ENCODE measurements at places on chromosomes 4 and X.

DNA sequence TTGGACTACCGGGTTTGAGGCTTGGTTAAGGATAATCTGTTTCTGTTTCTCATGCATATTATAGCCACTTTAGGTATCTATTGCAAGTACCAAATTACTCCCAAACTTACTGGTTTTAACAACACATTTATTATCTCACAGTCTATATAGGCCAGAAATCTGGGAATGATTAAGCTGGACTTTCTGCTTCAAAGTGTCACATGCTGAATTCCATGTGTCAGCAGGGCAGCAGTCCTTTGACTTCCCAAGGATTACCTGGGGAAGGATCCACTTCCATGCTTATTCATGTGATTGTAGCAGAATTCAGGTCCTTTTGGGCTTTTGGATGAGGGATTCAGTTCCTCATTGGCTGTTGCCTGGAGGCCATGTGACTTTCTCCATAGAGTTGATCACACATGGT lies 349.0 kb upstream of the TRAM1L1 start:
- no peak for DNase-seq

DNA sequence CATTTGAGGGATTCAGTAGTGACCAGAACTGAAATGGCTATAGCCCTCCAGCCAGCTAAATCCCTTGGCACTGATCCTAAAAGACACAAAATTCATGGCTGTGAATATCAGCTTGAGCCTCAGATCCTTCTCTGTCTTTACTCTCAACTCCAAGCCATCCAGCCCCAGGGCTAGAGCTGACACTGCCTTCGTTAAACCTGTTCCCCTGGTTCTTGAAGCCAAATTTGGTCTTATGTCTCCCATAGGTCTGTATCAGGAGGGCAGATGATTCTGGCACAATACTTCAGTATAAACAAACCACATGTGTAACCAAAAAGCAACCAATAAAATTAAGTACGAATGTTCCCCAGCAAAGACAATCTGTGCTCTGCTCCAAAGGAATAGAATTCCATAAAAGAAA lies 78.0 kb downstream of the ANOS1 start:
- no peak for DNase-seq

GRCh38 chr4:87236861-87237260 lies 16.4 kb upstream of the KLHL8 start:
- no peak for DNase-seq

- DNase-seq = no peak
These were observed 34.5 kb downstream of the IQCM start for GRCh38 chr4:149781150-149781549.

GRCh38 chr4:143701365-143701764 lies 890 bp upstream of the FREM3 start:
- DNase-seq = no peak

GRCh38 chrX:116111934-116112595 lies 58.5 kb upstream of the AGTR2 start:
- no peak for DNase-seq

GRCh38 chr4:16250661-16251365 lies 24.5 kb upstream of the TAPT1 start:
- peak; percentile 63 for DNase-seq

- DNase-seq = no peak
These were observed 82.8 kb downstream of the CPZ start for GRCh38 chr4:8675383-8675782.

DNA sequence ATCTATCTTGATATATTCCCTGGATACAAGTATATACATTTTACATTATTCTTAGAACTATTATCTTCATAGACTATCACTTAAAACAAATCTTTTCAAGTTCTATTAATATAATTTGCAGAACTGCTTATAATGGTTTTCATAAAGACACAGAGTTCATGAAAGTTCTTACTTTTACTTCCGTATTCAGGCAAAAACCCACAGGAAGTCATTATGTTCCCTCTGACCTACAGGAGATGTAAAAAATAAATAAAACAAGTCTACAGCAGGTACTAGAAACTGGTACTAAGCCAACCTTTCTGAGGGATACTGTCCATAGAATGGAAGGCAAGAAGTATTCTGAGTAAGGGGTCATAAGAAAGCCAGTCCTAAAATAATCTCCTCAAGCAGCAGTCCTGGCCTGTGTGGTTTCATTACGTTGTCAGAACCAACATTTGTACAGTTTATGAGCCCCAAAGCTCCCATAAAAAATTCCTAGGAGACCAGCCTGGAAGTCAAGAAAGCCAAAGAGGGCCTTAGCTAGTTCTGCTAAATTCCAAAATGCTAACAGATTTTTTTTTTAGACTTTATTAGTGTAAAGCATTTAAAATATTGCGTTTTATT lies 68.6 kb downstream of the CAMK2D start:
- no peak for DNase-seq

- no peak for DNase-seq
These were observed 53.1 kb downstream of the GAK start for GRCh38 chr4:878796-879728.

DNA sequence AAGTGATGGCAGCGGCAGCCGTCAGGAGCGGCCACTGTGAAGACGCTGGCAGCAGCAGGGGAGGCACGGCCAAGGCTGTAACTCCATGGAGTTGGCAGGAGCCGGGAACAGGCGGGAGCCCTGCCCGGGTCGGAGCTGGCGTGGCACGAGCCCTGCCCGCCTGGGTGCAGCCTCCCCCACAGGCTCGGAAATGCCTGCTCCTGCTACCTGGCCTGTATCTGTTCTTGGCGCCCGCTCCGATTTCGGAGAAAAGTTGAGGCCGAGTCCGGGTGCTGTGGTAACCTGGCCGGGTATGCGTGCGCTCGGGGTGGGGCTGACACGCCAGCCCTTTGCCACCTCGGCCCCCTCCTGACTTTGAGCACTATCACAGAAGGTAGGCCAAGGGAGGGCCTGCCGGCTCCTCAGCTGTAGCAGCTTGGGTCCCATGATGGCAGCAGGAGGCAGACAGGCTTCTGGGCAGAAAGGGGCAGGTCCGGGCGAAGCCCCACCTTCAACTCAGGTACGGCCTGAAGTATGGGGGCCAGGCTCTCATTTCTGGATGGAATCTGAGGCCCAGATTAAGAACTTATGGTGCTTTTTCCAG lies 51.2 kb upstream of the SHISA3 start:
- DNase-seq = no peak

DNA sequence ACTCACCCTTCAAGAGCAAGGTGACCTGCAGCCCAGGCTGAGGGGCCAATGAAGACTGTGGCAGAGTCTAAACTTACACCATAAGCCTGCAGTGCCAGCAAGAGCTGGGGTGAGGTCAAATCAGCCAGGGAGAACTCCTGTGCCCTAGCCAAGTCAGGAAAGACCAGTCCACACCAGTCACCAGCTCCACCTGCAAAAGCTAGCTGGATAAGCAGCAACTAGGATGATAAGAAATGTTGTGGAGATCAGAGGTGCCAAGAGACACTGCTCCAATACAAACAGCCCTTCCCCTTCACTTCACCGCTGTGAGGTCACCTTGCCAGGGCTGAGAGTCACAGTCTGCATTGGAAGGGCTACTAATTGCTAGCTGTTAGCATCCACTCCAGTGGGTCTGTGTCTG lies 31.3 kb downstream of the NIPAL1 start:
- peak; percentile 86 for DNase-seq

GRCh38 chrX:150475461-150475860 lies 93.0 kb upstream of the MTM1 start:
- no peak for DNase-seq

DNA sequence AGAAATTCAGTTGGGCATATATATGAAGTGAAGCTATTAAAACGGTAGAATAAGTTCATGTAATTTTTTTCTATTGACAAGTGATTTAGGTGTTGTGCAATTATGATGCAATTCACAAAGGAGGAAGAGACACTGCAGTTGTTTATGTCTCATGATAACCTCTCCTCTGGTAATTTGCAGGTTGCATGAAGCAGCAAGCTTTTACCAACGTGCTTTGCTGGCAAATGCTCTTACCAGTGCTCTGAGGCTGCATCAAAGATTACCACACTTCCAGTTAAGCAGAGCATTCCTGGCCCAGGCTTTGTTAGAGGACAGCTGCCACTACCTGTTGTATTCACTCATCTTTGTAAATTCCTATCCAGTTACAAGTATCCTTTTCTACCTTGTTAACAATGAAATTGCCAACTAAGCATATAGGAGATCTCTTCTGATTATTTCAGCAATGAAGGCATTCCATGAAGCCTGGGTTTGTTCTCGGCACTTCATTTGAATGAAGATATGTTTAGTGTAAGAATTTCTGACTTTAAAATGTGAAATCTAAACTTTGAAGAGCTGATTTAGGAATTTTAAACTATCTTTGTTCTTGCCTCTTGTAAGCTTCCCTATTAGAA lies 3.9 kb downstream of the TMEM33 start:
- DNase-seq = peak; percentile 52

- no peak for DNase-seq
These were observed 247.0 kb upstream of the NDST4 start for GRCh38 chr4:115360431-115360830.

GRCh38 chr4:123068081-123068480 lies 145.7 kb upstream of the NUDT6 start:
- no peak for DNase-seq

GRCh38 chr4:141642063-141642462 lies 5.7 kb downstream of the IL15 start:
- no peak for DNase-seq

- DNase-seq = no peak
These were observed 31.6 kb downstream of the GNL3L start for GRCh38 chrX:54561622-54562021.

DNA sequence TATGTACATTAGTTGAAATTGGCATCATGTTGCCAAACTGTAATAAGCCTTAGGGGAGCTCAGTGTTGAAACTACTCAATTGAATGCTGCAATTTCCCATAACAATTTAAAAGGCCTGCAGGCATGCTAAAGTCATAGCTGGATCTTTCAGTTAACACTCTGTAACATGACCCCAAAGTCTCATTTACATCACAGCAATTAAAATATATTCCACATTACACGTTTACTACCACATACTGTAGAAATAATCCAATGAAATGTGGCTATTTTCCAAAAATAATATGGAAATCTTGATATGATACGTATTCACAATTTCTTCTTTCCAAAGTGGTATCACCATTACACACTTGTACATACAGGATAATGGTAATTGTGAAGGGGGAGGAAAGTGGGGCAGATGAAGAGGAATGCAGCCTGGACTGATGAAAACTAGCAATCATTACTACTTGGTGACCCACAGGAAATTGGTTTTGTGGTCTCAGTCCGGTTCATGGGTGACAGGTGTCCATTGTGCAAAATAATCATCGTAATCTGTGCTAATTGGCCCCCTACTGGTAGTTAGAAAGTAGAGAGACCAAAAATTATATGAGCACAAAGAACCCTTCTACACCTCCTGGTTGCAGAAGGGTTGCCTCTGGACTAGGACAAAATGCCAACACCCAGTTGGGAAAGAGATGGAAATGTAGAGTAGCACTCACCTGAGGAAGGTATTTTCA lies 63.7 kb downstream of the TENM3 start:
- DNase-seq = no peak

GRCh38 chrX:114798907-114799306 lies 215.0 kb downstream of the HTR2C start:
- no peak for DNase-seq

DNA sequence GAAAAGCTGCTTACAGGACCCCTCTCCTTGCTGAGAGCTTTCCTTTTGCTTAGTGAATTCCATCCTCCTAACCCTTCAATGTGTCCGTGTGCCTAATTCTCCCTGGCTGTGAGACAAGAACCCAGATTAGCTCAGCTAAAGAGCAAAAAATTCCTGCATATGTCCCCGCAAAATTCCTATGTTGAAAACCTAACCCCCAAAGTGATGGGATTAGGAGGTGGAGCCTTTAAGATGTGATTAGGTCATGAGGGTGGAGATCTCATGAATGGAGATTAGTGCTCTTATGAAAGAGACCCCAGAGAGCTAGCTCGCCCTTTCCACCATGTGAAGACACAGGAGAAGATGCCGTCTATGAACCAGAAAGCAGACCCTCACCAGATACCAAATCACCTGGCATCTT lies 503.0 kb upstream of the DIAPH2 start:
- no peak for DNase-seq

- DNase-seq = no peak
These were observed 65.2 kb downstream of the SERPINA7 start for GRCh38 chrX:105973387-105973739.

DNA sequence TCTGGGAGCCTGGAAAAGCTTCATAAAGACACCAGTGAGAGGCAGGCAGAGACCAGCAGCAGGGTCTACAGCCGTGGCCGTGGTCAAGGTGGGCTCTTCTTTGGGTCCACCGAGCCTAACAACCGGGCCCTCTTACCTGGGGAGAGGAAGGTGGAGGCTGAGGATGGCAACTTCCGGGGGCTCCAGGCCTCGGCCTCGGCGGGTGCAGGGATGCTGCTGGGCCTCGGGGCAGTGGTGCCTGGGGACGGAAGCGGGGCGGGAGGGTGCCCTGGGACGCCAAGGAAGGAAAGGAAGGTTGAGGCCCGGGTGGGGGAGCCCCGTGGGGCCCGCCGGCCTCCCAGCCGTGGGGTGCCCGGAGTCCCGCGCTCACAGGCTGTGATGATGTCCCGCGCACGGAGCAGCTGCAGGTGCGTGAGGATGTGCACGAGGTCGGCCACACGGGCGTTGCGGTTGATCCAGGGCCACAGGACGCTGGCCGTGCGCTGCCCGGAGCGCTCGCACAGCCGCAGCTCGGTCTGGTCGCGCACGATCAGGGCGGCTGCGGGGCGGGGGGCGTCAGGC lies 561 bp downstream of the IRAK1 start:
- no peak for DNase-seq

DNA sequence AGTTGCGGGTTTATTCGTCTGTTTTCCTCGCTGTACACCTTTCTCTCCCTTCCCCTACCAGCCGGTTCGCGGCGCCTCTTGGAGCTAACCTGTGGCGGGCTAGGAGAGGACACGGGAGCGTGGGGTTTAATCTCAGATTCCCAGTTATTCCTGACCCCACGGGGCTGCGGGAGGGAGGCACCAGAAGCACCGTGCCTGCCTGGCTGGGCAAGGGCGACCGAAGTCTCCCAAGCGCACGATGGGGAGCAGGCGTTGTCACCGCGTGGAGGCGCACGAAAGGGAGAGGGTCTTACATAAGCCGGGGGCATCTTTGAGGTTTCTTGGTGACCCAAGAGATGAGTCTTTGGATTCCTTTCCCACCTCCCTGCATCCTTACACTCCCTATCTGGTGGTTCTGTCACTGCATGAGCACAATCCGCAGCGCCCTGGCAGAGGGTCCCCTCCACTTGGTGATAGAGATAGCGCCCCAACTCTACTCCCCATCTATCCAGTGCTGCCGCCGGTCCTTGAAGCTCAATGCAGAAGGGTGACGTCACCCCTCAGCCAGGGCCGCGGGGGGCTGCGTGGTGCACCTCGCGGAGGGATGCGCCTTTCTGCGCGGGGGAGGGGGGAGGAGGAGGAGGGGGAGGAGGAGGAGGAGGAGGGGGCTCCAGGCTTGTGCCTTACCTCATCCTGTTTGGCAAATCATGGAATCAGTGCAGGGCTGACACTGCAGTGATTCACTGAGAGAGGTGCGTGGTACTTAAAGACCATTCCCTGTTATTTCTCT lies 793 bp downstream of the TSPAN7 start:
- DNase-seq = peak; percentile 40

GRCh38 chrX:117038918-117039440 lies 576.2 kb upstream of the CT83 start:
- DNase-seq = no peak
